Stimulated activated CD4-positive, alpha-beta T cell treated with anti-CD3 and anti-CD28 coated beads, Interleukin-1b, Interleukin-23, amount 100 ng/mL, for 1 hour (primary cell): ENCODE measurements at places on chromosomes 12 and 14.

- no peak for DNase-seq
Observed at GRCh38 chr12:120094485-120094884, 22.1 kb downstream of the RAB35 start.

DNA sequence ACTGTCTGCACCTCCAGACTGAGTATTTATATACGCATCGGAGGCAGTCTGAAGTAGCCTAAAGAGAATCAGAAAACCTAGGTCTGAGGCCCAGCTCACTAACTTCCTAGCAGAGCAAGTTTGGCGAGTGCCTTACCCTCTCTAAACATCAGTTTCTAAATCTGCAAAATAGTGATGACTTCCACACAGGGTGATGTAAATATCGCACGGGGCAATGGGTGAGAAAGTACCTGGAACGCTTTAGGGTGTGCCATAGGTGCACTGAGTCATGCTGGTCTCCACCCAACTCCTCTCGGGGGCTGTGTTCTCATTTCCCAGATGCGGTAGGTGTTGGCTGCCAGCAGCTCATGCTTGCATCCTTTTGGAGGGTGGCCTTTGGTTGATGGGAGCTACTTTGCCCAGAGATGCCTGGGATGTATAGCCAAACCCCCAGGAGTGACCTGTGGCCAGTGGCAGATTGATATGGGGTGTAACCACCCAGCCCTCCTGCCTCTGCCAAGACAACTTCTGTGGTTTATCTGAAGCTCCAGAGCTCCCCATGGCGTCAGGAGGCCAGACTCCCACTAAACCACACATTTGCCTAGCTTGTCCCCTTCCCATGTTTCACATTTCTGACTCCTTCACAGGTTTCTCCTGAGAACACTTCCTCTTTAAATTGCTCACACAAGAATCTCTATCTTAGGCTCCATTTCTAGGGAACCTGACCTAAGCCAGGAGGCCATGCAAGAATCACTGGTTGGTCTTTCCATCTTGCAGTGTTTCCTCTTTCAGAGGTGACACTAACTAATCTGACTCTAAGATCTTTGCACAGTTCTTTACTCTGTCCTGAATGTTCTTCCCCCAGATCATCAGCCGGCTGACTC lies 62.0 kb upstream of the TUNAR start:
- DNase-seq = no peak

- no peak for DNase-seq
Observed at GRCh38 chr14:86961106-86961716, 1031.8 kb downstream of the GALC start.

DNA sequence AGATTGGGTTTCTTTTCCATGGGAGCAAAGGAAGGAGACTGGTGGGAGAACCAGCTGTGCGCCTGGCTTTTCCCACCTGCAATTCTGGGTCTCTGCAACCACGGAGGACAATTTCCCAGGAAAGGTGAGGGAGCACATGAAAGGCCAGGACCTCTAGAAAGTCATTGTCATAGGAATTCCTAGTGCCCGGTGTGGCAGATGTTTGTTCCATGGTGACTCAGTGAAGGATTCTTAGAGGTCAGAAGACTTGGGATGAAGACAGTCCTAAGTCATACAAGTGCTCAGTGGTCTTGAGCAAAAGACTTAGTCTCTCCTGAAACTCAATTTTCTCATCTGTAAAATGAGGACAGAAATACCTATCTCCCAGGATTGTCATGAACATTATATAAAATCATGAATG lies 51.3 kb downstream of the KCNA5 start:
- DNase-seq = no peak

DNA sequence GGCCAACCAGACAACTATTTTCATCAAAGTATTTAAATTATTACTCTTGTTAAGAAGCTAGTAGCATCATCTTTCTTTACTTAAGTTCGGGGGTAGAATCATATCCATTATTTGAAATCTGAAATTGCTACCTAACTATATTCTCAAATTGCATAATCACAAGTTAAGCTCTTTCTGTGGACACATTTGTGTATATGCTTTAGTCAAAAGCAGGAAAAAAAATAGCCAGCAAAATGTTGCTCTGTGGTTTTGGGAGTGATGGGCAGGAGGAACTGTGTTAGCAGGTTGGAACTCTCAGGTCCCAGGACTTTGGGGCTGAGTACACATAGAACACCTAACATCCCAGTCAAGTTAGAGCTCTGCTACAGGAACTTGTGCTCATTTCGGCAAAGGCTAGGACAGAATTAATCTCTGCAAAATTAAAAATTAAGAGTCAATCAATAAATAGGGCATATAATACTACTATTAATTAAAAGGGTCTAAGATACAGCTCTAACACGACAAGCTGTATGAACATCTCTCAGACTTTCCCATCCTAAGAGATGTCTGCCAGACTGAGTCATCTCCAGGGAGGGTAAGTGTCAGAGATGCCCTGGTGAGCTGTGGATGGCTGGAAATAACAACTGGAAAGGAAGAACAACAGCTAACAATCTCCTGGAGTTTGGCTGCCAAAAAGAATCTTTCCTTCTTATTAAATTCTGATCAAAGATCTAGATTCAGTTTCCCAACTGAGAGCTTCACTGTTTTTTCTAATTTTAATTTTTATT lies 203.5 kb upstream of the GZMB start:
- DNase-seq = no peak

DNA sequence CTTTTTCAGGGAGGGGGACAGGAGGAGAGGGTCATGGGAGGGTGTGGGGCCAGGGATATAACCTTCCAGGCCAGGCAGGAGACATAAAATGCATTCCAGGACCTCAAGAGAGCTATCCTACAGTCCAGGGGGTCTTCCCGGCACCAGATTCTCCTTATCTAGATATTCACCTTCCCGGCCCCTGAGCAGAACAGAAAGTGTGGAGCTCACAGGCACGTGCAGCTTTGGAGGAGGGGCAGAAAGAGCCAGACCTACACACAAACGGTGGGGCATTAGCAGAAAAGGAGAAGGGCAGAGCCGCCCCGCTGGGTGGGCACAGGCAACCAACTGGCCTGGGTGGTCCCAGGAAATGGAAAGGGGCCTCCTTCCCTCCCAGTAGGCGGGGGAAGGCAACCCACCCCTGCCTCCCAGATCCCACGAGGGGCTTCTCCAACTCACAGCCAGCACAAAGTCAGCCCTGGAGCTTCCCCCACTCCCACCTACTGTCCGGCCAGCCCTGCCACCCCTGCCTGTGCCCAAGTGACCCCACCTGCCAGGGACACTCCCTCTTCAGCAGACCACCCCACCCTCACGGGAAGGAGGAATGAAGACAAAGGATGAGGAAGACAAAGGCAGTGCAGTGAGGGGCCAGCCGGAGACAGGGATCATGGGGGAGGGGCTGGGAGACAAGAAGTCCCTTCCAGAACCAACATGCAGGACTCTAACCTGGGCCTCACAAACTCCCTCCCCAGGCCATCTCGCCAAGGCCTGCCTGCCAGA lies 33.3 kb downstream of the CCDC85C start:
- no peak for DNase-seq

DNA sequence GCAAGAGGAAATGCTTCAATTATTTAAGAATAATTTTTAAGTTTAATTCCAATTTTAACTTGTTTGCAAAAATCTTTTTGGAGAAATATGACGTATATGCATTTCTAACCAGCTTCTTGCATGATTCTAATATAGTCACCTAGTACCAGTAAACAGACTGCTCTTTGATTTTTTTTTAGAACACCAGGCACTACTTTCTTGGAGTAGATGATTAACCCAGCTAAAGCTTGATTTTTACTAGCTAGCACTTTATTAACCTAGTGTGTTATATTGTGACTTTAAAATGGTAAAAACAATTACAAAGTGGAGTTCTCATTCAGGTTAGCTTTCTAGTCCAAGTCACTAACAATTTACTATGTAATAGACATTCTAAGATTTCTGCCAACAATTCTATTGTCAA lies 32.6 kb upstream of the FGD4 start:
- DNase-seq = no peak

GRCh38 chr12:2156333-2156732 lies 103.5 kb downstream of the CACNA1C start:
- DNase-seq = no peak

DNA sequence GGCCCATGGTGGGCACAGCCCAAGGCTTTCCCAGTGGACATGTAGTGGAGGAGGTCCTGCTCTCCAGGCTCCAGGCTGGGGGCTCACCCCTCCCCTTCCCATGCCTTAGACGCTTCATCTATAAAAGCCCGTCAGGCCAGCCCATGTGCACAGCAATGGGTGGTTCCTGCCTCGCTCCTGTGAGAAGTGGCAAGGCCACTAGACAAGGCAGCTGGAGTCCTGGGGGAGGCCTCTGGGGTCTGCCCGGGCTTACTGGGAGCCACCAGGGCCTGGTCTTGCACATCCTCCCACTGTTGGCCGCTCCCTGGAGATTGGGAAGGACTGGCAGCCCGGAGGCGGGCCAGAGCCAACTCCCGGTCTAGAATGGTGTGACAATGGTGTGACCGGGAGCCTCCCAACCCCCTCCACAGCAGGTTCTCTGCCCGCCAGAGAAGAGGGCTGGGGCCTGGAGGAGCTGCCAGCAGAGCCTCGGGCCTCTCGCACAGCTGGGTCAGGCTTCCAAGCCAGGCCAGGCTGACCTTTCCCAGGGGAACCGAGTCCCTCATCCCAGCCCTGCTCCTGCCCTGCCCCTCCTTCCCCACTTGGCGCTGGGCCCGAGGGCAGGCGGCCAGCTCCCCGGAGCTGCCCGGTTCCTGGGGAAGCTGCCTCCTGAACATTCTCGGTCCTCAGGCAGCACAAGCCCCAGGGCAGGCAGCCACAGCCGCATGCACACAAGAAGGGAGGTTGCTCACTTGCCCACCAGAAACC lies 97.9 kb downstream of the RFLNA start:
- DNase-seq = no peak

DNA sequence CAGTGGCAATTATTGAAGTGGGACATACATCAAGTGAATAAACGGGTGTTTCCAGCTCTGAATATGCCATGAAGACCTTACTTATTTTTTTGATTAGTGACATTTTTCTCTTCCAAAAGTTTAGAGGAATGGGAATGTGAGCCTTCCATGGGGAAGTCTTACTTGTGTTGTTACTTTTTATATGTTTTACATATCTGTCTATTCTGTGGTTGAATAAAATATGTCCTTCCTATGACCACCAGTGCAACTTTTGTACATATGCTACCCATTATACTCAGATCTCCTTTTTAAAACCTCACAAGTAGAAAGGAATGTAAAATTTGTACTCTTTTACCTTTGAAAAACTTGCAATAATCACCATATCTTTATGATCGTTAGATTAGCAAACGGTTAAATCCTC lies 132.7 kb downstream of the MSRB3 start:
- no peak for DNase-seq

- no peak for DNase-seq
Observed at GRCh38 chr14:81122326-81122725, 98.4 kb downstream of the GTF2A1 start.

DNA sequence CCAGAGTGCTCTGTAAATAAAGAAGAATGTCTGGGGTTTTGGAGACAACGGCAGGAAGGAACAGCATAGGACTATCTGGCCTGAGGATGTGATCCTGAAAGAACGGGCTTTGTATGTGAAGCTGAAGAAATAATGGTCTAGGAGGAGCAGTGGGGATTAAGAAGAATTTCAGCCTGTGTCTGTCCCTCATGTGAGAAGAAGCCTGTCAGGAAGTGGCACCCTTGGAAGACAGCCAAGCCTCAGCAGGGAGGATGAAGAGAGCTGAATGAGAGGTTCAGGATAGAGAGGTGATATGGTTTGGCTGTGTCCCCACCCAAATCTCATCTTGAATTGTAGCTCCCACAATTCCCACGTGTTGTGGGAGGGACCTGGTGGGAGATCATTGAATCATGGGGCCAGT lies 56.9 kb upstream of the TCL1A start:
- DNase-seq = no peak

GRCh38 chr14:33914676-33915516 lies 36.0 kb downstream of the EGLN3 start:
- DNase-seq = no peak

DNA sequence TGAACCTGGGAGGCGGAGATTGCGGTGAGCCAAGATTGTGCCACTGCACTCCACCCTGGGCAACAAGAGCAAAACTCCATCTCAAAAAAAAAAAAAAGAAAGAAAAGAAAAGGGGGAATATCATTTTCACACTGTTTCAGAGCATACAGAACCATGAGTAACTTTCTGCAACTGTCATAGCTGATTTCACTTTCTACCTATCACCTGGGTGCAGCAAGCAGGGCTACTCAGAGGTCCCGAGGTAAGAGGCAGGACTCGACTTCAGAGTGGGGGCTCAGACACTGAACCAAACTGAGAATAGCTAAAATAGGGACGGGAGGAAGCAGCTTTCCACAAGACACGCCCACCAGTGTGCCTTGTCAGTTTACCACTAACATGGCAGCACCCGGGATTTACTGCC lies 29.8 kb downstream of the OR10P1 start:
- DNase-seq = no peak

DNA sequence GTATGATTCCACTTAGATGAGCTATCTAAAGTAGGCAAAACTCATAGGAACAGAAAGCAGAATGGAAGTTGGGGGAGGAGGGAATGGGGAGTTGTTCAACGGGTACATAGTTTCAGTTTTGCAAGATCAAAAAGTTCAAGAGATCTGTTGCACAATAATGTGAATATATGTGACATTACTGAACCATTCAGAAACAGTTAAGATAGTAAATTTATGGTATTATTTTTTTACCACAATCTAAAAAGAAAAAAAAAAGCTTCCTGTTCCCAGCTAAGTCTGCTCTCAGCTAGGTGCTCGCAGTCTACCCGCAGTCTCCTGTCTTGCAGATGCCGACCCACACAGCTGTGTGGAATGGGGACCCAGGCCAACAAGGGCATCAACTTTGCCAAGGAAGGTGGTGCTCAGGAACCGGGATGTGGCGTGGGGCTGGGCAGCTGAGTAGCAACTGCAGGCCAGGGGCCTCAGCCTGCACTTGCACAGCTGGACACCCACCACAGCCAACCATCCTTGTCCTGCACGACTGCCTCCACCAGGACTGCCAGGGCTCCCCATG lies 15.3 kb upstream of the ANO6 start:
- no peak for DNase-seq

- DNase-seq = no peak
Observed at GRCh38 chr14:65141523-65141922, 39.2 kb upstream of the MAX start.

DNA sequence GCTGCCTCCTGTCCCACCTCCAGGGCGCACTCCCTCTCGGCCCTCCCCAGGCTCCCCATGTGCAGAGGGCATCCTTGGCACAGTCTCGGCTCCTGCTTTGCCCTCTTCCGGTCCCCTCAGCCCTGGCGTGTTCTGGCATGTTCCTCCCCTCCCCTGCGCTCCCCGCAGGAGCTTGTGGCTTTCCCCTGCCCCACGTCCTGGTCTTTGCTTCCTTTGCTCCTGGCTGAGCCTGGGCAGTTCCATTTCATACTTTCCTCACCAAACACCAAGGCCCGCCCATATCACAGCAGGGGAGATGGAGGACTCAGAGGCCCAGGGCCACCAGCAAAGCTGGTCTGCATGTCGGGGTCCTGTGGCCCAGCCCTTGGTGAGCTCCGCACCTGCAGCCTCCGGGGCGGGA lies 56.0 kb downstream of the FBRSL1 start:
- no peak for DNase-seq

DNA sequence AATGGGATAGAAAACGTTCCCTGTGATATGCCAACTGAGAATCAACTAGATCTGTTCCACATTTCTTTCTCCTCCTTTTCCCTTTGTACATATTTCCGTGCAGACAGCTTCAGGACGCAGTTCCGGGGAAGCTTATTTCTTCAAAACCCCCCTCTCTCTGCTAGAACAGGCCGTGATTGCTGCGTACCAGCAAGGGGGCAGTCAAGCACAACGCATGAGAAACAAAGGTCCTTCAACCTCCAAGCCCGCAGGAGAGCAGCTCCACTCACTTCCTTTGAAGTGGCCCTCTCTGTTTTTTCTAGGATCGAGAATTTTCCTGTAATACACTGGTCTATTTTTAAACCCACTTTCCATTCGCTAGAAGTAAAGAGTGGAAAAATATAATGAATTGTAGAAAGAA lies 80.8 kb downstream of the ZNF664 start:
- no peak for DNase-seq
